Activated T-helper 1 cell treated with anti-CD3 and anti-CD28 coated beads, Interleukin-12 subunit alpha, Interleukin-12 subunit beta, Interleukin-2, Interleukin-4 antibody, amounts not matched to agents 30 ng/mL and 10 ng/mL and 1 ng/mL, durations not matched to agents 14 hours and 24 hours and 36 hours (primary cell): ENCODE measurements at places on chromosomes 6 and 20. TPM values are rescaled to one million over a fixed set of nuclear protein-coding genes. Genes with fewer than 3 reads are reported as not detected.

- H3K4me1 ChIP-seq, result peaks cover 39% of the 10 kb centered on the region
- no peak overlapping the region for H3K4me3 ChIP-seq
- DNase-seq, result no peak
- H3K36me3 ChIP-seq, result peaks cover 54% of the 10 kb centered on the region
- no peak overlapping the region for H3K27ac ChIP-seq
Observed at GRCh38 chr6:138410048-138410735, 6.2 kb downstream of the HEBP2 start.

DNA sequence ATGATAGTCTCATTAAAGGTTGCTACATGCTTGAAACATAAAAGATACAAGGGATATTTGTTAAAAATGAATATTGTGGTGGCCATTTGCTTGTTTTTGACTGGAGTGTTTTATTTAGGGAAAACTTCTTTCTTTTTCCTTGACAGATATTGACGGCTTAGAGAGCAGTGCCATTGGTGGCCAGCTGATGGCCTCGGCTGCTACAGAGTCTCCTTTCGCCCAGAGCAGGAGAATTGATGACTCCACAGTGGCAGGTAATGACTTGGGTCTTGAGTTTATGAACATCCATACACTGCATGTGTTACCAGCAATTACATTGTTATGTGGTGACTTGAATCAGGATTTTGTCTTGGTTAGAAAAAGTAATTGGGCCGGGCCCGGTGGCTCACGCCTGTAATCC is 67.5 kb upstream of the PBOV1 start:
- H3K4me3 ChIP-seq, result no peak overlapping the region
- no peak for DNase-seq
- H3K36me3 ChIP-seq, result no peaks in the 10 kb centered on the region

GRCh38 chr6:137950581-137950980 is 83.5 kb downstream of the TNFAIP3 start:
- no peak overlapping the region for H3K27ac ChIP-seq
- H3K27me3 ChIP-seq, result peaks cover 6% of the 10 kb centered on the region
- DNase-seq, result no peak

DNA sequence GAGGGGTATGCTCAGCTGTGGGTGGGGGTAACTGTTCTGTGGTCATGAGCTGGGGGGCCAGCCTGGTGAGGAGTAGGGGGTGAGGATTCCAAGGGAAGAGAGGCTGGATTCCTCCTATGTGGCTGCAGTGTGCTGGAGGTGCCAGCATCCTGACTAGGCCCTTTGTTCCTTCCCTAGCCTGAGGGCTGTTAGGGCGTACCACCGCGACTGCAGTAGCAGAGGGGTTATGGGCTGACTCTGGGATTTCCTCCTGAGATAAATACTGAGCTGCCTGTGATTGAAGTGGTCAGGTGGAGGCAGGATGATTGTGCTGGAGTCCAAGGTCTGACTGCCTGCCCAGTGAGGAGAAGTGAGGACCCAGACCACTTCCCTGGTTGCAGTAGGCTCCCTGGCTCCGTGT is 205.3 kb downstream of the ADGRG6 start:
- H3K4me1 ChIP-seq, result no peaks in the 10 kb centered on the region
- H3K27ac ChIP-seq, result no peak overlapping the region
- H3K27me3 ChIP-seq, result peaks cover 7% of the 10 kb centered on the region
- DNase-seq, result no peak

GRCh38 chr6:168221497-168222079 is 98.0 kb downstream of the DACT2 start:
- DNase-seq, result no peak
- H3K36me3 ChIP-seq, result no peaks in the 10 kb centered on the region
- H3K27ac ChIP-seq, result no peak overlapping the region
- peaks cover 6% of the 10 kb centered on the region for H3K4me1 ChIP-seq
- no peak overlapping the region for H3K4me3 ChIP-seq

Gene UST
- 0.29 and 0.49 TPM in 2 replicates for total RNA-seq

Gene CALHM6
- 27.7 and 29.2 TPM in 2 replicates for total RNA-seq
